ENCODE measurements at places on chromosomes 16 and 17.

DNA sequence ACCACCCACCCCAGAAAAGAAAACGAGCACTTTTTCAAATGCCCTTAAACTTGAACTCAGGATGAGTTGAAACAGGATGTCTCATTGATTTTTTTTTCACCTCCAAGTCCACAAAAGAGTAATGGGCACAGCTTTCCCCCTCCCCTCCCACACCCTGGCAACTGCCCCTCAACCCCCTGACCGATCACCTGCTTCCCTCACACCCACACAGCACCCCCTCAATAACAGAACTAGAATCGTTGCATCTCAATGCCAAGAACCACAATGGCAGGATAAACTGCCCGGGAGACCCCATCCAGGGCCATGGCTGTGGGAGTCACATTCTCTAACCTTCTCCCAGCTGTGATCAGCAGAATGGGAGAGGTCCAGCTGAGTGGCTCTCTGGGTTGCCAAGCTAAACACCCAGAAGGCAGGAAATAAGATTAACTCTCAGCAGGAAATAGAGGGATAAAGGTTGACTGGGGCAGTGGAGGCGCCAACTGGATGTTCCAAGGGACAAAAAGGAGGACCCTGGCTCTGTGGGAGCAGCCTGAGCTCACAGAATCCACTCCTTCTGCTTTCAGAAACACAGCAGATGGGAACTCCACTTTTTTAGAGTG is 128.0 kb upstream of the SDK2 start:
- no peak for DNase-seq

GRCh38 chr17:59712862-59713261 is 5.4 kb downstream of the VMP1 start:
- DNase-seq = no peak

DNA sequence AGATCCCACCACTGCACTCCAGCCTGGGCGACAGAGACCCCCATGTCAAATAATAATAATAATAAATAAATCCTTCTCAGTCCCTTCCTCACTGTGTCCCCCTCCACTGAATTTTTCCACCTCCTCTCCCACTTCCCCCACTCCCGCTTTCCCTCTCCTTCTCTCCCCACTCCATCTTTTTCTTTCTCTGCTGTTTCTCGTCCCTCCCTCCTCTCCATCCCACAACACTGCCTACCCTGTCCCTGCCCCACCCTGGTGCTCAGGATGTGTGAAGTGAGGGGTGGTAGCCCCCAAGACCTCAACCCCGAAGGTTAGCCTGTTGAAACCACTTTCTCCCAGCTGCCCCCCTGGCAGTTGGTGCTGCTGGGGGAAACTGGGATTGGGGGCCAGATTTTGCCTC is 34.4 kb upstream of the STH start:
- no peak for DNase-seq

DNA sequence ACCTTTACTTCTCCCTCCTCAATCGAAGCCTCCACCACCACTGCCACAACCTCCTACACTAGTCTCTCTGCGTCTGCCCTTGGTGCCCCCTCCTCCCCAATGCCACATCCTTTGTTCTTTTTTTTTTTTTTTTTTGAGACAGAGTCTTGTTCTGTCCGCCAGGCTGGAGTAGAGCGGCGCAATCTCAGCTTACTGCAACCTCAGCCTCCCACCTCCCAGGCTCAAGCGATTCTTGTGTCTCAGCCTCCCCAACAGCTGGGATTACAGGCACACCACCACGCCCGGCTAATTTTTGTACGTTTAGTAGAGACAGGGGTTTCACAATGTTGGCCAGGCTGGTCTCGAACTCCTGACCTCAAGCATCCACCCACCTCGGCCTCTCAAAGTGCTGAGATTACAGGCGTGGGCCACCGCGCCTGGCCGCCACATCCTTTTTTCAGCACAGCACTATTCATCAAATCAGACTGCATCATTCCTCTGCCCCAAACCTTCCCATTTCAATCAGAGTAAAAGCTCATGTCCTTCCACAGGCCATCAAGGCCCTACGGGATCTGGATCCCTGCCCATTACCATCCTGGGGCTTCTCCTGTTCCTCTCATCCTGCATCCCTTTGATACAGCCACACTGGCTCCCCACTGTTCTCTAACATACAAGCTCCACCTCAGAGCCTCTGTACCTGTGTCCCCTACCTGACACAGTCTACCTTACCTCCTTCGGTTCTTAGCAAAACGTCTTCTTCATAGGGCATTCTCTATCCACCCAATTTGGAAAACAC is 2.0 kb downstream of the KLHL11 start:
- DNase-seq = peak; percentile 56

- no peak for DNase-seq
Measured at GRCh38 chr17:68440526-68440925, 16.8 kb downstream of the WIPI1 start.

DNA sequence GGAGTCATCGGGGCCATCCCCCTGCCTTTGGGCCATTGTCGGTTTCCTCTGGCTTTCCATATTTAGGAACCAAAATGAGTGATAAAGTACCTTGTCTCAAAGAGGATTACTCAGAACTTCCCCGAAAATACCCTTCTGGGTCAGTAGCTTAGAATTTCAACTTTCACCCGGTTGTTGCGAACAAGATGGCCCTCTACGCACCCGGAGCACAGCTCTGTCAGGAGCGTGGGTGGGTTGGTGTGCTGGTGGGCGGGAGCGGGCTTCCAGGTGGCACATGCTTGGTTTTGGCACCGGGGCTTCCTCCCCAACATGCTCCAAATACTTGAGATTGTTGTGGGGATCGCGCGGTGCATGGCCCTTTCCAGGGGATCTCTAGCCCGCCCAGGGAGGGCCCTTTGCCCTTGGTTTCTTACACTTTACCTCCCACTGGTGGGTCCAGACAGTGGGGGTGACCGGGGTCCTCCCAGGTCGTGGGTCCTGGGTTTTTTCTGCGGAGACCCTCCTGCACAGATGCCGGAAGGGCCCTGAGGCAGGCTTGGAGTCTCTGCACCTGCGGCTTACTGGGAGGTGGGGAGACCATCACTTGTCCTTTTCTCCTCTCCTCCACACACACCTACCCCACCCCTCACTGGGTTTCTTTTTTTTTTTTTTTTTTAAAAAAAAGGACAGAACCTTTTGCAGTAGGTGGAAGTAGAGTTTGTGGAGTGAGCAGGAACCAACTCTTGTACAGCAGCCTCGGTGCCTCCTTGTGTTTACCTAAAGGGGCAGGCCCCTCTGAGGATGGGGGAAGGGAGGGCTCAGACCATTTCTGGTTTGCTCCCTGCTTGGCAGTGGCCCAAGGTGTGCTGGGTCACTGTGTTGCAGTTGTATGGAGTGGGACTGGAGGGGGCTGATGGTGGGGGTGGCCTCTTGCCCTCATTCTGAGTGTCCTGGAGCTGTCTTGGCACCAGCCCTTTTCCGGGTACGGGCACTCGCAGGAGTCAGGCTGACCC is 142.1 kb downstream of the SEC14L1 start:
- DNase-seq = no peak

DNA sequence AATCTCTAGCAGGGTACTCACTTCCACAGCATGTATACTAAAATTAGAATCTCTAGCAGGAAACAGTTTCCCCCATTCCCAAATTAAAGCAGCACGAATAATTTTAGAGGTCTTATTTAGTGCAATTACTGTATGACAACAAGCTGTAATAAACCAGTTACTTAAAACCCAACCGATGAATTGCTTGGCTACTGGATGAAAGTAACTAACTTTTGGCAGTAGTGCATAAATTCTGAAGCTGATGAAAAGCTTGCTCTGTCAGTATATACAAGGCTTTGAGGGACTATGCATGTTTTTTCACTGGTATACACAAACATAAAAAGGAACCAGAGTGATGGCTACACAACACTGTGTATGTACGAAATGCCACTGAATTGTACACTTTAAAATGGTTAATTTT is 89.4 kb downstream of the CFDP1 start:
- no peak for DNase-seq

DNA sequence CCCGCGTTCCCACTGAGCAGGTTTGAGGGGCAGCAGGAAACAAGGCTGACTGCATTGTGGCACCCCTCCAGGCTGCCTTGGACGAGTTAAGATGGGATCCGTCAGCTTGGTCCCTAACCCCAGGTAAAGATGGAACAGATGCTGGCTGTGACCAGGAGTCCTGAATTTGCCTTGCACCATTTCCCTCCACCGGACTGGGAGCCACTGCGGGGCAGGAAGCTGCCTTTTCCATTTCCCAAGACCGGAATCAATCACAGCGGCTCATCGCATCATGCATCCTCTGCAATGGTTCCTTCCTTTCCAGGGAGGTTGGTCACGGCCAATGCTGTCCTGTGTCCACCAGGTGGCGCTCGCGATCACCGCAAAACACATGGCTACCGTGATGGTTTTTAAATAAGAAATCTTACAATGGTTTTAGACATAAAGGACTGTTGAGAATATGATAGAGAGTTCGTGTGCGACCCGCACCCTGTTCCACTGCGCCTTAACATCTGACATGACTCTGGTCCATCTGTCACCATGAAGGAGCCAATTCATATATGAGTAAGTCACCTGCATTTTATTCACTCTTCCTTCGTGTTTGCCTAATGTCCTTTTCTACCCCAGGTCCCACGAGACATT is 6.8 kb upstream of the MEAK7 start:
- DNase-seq = peak; percentile 89

DNA sequence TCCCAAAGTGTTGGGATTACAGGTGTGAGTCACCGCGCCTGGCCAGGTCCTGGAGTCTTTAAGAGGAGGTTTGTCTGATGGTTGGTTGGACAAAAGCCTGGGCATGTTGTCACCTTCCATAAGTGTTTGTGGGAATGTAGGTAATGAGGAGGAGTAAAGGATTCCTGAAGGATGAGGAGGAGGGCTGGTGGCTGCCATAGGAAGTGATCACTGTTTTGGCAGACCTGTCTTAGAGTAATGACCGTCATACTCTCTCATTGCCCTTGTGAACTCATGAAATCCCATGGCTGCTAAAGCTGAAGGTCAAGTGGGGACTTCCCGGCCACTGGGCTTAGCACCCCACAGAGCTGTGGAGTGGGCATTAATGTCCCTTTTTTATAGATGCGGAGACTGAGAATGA is 40.5 kb downstream of the TENT4B start:
- no peak for DNase-seq

GRCh38 chr16:65274566-65274965 is 152.7 kb upstream of the CDH11 start:
- no peak for DNase-seq

DNA sequence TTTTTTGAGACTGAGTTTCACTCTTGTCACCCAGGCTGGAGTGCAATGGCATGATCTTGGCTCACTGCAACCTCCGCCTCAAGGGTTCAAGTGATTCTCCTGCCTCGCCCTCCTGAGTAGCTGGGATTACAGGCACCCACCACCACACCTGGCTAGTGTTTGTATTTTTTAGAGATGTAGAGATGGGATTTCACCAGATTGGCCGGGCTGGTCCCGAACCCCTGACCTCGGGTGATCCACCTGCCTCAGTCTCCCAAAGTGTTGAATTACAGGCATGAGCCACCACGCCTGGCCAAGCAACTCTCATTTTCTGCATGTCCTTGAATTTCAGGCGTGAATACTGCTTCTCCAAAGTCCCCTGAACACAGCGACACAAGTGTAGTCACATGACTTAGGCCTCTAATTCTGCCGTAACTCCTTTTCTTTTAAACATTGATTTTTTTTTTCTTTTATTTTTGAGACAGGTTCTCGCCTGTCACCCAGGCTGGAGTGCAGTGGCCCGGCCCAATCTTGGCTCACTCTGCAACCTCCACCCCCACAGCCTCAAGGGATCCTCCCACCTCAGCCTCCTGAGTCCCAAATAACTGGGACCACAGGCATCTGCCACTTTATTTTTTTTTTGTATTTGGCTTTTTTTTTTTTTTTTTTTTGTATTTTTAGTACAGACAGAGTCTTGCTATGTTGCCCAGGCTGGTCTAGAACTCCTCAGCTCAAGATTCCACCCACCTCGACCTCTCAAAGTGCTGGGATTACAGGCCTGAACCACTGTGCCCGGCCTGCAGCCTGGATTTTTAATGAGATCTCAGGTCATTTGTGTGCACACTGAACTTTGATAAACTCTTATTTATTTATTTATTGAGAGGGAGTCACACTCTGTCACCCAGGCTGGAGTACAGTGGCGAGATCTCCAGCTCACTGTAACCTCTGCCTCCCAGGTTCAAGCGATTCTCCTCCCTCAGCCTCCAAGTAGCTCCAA is 124.6 kb downstream of the KCNJ18 start:
- no peak for DNase-seq

DNA sequence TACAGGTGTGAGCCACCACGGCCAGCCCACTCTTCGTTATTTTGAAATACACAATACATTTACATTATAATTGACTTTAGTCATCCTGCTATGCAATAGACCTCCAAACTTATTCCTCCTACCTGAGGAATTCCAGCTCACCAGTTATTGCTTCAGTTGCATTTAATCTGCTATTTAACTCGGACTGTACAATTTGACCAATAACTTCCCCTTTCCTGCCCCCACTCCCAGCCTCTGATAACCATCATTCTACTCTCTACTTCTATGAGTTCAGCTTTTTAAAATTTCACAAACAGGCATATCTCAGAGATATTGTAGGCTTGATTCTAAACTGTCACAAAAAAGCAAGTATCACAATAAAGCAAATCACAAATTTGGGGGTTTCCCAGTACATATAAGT is 157.0 kb downstream of the COPRS start:
- DNase-seq = no peak

DNA sequence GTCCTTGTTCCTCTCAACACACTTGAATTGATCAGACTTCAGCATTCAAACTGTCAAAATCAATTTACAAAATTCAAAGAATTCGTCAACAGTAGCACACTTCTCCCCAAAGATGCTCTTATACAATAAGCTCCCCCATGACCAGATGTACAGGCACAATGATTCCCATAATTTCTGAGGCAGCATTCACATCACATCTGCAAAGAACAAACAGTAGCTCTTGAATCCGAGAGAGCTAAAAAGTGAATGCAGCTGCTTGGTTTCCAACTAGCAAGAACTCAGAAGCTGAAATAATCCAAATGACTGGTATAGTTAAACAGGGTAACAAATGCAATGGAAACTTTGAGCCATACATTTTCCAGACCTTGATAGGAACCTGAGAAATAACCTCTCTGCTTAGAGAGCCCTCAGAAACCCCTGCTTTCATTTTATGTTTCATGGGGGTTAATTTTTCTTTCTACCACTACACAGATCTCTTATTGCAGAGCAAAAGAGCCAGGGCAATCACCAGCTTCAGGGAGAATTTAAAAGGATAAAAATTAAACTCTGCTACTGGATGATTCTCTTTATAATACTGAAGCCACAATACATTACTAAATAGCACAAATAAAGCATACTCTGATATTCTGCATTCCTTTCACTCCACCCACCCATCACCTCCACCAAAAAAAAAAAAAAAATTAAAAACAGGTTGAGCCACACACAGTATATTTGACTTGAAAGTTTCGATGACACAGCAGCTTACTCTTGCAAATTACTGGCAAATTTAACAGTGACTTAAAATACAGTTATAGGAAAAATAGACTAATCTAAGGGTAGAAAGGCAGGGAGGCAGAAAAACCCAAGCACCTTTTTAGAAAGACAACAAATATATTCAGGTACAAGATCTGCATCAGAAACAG is 23.1 kb upstream of the TMEM97 start:
- DNase-seq = no peak

GRCh38 chr17:60168654-60169053 is 18.9 kb downstream of the CA4 start:
- DNase-seq = no peak

- peak; percentile 61 for DNase-seq
Measured at GRCh38 chr16:10961231-10961630, 16.9 kb downstream of the CLEC16A start.

GRCh38 chr16:80085606-80086005 is 455.2 kb upstream of the DYNLRB2 start:
- no peak for DNase-seq

- no peak for DNase-seq
Measured at GRCh38 chr17:76781056-76781982, 43.4 kb downstream of the MFSD11 start.

GRCh38 chr17:81129711-81130367 is 35.5 kb upstream of the PVALEF start:
- no peak for DNase-seq

Data from activated CD4-positive, alpha-beta T cell treated with anti-CD3 and anti-CD28 coated beads, Interleukin-2, amount 50 U/mL, for 48 hours (primary cell).